ENCODE measurements at places on chromosomes 16 and 17.

DNA sequence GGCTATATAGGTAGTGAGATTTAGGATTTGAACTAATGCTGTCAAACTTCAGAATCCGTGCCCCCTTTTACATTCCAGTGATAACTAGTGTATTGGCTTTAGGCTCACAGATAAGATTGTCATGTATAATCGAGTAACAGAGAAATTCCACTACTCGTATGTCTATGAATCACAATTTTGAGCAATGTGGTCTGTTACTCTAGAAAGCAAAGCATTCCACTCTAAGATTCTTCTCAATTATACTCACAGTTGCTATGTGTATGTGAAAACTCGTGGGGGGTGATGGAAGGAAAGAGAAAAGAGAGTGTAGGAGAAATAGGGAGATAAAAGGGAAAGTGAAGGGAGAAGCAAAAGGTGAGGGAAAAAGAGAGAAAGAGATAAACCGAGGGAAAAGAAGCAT lies 1175.1 kb upstream of the GOT2 start:
- DNase-seq = no peak

- DNase-seq = no peak
Observed at GRCh38 chr17:72811976-72812687, 280.4 kb downstream of the SLC39A11 start.

GRCh38 chr17:64687961-64688360 lies 25.9 kb upstream of the SMURF2 start:
- no peak for DNase-seq

DNA sequence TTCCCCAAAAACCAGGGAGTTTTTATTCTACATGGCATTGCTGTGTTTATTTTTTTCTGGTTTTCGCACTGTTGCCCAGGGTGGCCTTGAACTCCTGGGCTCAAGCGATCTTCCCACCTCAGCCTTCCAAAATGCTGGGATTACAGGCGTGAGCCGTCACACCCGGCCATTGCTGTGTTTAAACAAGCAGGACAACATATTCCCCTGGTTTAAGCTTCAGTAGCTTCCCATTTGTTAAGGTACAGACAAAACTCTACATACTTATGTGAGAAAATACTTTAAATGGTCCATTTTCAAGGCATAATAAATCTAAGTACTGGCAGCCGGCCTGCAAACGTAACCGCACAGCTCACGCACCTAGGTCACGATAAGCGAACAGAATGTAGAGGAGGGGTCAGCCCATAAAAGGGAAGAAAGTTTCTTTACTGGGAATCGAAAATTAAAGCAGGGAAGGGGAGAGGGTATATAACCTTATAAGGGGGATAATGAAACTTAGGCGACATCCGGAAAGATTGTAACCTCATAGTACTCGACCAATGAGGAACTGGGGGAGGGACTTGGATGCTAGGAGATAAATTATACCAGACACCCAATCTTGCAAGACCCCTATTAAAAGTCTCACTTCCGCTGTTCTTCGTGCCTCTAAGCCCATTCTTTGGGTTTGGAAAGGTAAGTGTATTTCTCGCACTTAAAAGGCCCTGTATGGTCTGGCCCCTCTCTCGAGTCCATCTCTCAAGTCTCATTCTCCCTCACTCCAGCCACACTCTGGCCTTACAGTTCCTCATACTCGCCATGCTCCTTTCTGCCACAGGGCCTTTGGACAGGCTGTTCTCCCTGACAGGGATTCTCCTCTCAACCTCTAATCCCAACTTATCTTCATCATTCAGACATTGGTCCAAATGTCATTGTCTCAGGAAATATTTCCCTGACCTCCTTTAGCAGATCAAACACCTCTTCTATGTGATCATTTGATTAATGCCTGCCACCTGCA lies 59.2 kb downstream of the TEX14 start:
- DNase-seq = no peak

GRCh38 chr16:67177743-67178699 lies 5.7 kb downstream of the MATCAP1 start:
- DNase-seq = no peak
